ENCODE measurements at places on chromosomes 6 and 20.
A peak's percentile ranks its signal among the peaks of the same experiment; 100 is the strongest.

DNA sequence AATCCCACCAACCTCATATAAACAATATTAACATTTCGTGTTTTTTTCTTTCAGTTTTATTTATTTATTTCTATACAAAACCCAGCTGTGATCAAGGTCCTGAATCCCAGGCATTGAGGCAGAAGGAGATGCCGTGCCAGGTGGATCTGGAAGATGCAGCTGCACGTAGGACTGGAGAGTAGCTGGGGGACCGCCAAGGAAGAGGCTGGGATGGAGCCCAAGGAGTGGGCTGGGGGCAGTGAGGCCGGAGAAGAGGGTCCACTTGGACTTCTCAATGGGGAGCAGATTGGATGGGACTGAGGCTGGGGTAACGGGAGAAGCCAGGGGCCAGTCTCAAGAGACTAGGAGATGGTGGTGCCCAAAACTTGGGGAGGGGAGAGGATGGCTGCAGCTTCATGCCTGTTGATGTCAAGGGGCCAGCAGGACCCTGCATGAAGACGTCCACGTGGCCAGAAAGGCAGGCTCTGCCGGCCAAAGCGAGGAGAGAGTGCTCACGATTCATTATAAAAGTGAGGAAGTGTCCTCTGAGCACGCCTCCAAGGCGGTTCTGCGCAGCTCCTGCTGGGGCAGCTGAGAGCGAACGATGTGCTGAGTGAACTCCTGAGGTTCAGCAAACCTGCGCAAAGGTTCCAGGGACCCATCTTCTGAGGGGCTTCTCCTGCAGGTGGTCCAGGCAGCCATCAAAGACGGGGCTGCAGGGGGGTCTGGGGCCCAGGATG is 110.3 kb downstream of the BMP7 start:
- no peak for DNase-seq

GRCh38 chr6:106882138-106882537 is 92.4 kb downstream of the CD24 start:
- no peak for DNase-seq

DNA sequence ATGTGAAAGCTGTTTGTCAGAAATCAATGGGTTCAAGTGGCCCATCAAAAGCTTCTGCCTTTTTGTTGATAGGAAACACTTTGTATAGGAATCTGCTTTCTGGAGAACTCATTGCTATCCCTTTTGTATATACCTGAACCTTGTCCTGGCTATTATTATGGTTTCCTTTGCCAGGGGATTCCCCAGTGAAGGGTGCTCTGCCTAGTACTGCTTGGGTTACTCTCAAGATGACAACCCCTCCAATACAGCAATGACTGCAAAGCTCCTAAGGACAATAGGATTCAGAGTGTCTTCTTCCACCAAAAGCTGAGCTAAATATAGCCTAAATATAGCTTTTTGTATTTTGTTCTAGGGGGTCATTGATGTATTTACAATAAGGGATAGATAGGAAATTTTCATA is 54.0 kb upstream of the PTPRK start:
- DNase-seq, result no peak

DNA sequence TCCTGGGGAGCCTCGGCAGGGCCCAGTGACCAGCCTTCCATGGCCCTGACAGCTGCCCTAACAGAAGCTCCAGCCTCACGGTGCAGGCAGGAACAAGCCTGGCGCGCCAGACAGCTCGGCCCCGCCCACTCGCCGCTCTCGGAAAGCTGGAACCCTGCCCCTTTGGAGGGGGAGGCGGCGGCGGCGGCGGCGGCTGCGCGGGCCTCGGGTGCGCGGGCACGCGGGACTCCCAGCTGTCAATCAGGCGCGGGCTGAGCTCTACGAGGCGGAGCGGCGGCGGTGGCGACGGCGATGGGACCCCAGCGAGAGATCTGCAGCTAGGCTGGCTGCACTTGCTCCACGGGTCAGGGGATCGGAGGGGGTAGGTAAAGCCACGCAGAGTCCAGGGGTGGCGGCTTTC is at the start of gene NRSN1:
Gene NRSN1, plus strand, starts transcription at position 236 of the 400 bp plus-strand sequence. CDS start 8,113 bp downstream, outside the sequence.
- peak; percentile 25 for DNase-seq

DNA sequence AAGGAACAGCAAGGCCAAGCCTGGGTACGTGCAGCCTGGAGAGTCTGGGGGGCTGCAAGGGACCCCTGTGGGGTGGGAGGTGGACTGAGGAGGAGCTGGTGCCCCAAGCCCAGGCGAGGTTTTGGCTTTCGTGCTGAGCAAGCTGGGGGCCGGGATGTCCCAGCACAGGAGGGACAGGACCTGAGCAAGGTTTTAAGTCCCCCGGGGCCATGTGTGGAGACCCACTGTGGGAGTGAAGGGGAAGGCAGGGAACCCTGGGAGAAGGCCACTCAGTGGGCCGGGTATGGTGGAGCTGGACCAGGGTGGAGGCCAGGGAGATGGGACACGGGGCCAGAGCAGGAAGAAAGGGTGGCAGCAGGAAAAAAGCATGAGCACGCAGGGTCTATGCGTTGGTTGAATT is 419.2 kb upstream of the SULF2 start:
- DNase-seq, result no peak

- DNase-seq, result no peak
Measured at GRCh38 chr20:51532577-51533191, 9.8 kb downstream of the NFATC2 start.

GRCh38 chr6:117306227-117306790 is 41.0 kb downstream of the VGLL2 start:
- no peak for DNase-seq

Measured in NCI-H187 treated with DMSO at 0.1 percent for 48 hours (cell line).